Type B pancreatic cell (in vitro differentiated cells): ENCODE measurements at places on chromosomes 3 and 15. TPM values are rescaled to one million over a fixed set of nuclear protein-coding genes. Genes with fewer than 3 reads are reported as not detected.

Gene CFAP92
- total RNA-seq, result 4.4 and 4.5 TPM in 2 replicates

DNA sequence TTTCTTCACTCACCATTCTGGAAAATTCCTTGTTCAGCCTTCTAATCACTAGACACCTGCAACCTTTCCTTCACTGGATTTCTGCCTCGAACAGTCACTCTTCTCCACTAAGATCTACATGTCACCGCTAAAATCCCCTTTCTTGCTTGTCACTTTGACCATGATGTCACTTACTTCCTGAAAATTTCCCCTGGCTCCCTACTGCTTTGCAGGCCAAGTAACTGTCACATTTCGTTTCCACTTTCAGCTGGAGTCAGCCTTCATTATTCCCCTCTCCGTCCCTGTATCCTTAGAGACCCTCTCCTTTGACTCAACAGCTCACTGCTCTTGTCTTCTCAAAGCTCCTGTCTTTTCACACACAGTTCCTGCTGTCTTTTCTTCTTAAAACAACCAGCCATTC is 15.9 kb downstream of the CHL1 start:
- peaks cover 25% of the 10 kb centered on the region for H3K27me3 ChIP-seq
- DNase-seq, result no peak
- no peak overlapping the region for H3K27ac ChIP-seq
- H3K36me3 ChIP-seq, result no peaks in the 10 kb centered on the region
- no peak overlapping the region for H3K4me3 ChIP-seq

Gene CPB1
- 0.56 and 2.5 TPM in 2 replicates for total RNA-seq

DNA sequence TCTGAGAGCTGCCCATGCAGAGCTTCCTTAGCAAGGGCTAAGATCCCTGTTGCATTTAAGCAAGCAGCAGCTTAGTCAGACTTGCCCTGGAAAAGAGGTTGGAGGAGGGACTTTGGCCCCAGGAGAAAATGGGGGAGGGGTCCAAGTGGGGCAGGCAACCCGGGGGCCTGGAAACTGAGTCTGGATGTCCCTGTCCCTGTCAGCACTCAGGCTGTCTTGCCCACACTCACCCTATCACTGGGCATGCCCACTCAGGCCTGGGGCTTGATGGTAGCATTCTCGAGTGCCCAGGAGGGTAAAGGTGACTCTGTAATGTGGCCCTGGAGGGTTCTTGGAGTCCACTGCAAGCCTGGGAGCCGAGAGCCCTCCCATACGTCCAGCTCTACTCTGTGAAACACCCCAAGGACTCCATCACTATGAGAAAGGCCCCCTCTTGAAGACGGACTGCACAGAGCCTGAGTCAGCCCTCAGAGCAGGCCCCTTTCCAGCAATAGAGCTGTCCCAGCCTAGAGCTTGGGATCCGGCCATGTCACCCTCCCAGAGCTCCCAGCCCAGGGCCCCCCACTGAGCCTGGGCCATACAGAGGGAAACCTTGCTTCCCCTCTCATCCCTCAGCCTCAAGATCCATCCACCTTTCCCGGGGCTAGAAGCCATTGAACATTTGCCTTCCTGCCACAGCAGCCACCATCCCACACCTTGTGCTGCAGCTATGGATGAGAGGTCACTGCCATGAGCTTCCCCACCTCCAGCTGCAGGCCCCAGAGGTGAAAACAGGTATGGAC is 13.4 kb downstream of the MYL3 start:
- H3K4me3 ChIP-seq, result no peak overlapping the region
- H3K27ac ChIP-seq, result peak overlapping the region; percentile 36
- H3K36me3 ChIP-seq, result no peaks in the 10 kb centered on the region
- peak; percentile 60 for DNase-seq
- no peaks in the 10 kb centered on the region for H3K27me3 ChIP-seq
- peaks cover 24% of the 10 kb centered on the region for H3K4me1 ChIP-seq

Gene MCF2L2
- total RNA-seq, result 1.2 and 2.7 TPM in 2 replicates

Gene TMEM207
- not detected in 2 replicates for total RNA-seq

DNA sequence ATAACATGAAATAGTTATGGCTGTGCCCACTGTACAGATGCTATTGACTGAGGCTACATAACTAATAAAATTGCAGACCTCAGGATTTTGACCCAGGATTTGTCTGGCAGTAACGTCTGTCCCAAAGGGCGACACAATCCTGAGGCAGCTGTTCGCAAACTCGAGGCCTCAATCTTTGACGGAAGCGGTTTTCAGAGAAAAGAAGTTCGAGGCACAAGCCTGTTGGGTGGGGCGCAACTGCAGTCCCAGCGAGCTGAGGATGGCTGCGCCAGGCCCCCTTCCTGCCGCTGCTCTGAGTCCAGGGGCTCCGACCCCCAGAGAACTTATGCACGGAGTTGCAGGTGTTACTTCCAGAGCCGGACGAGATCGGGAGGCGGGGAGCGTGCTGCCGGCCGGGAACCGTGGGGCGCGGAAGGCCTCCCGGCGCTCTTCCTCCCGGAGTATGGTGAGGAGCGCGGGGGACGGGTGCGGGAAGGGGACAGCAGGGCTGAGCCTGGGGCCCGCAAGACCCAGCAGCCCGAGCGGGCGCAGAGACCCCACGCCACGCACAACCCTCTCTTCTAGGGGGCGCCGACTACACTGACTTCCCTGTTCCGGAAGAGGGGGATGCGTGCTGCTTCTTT is at the start of gene PARP15:
Gene PARP15, plus strand, starts transcription at position 242 of the 623 bp plus-strand sequence. Its CDS starts 18 bp downstream, at position 260.
- H3K36me3 ChIP-seq, result peaks cover 4% of the 10 kb centered on the region
- no peak within 1 kb of the TSS for H3K27ac ChIP-seq
- H3K4me3 ChIP-seq, result peak within 1 kb of the TSS; percentile 81
- no peak for DNase-seq
- H3K27me3 ChIP-seq, result peaks cover 18% of the 10 kb centered on the region

Gene TM2D3
- total RNA-seq, result 35.7 and 50.0 TPM in 2 replicates

- peaks cover 28% of the 10 kb centered on the region for H3K4me1 ChIP-seq
- peak overlapping the region; percentile 75 for H3K4me3 ChIP-seq
- DNase-seq, result no peak
- H3K27me3 ChIP-seq, result no peaks in the 10 kb centered on the region
These were observed 202.2 kb upstream of the BHLHE40 start for GRCh38 chr3:4776980-4777581.

Gene C3orf49
- not detected in 2 replicates for total RNA-seq

Gene XRN1
- 28.1 and 39.3 TPM in 2 replicates for total RNA-seq

DNA sequence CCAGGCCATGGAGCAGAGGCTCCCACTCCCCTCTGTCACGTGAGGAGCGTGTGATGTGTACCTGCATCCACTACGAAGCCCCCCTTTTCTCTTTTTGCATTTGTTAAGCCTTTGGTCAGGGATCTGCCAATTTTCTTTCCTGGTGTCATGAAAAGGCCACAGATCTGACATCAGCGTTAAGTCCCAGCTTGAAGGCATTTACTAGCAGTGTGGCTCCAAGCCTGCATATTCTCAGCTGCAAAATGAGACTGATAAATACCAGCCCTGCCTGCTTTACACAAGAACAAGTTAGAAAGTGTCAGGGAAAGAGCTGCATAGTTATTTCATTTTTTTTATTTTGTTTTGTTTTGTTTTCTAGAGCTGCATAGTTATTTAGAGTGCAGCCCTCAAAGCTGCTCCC is 2.3 kb upstream of the ANKRD63 start:
- peak overlapping the region; percentile 61 for H3K27ac ChIP-seq
- DNase-seq, result no peak
- peak overlapping the region; percentile 76 for H3K4me3 ChIP-seq
